HuH-7.5 (cell line): ENCODE measurements at places on chromosomes 6 and 20.
A peak's percentile ranks its signal among the peaks of the same experiment; 100 is the strongest.

DNA sequence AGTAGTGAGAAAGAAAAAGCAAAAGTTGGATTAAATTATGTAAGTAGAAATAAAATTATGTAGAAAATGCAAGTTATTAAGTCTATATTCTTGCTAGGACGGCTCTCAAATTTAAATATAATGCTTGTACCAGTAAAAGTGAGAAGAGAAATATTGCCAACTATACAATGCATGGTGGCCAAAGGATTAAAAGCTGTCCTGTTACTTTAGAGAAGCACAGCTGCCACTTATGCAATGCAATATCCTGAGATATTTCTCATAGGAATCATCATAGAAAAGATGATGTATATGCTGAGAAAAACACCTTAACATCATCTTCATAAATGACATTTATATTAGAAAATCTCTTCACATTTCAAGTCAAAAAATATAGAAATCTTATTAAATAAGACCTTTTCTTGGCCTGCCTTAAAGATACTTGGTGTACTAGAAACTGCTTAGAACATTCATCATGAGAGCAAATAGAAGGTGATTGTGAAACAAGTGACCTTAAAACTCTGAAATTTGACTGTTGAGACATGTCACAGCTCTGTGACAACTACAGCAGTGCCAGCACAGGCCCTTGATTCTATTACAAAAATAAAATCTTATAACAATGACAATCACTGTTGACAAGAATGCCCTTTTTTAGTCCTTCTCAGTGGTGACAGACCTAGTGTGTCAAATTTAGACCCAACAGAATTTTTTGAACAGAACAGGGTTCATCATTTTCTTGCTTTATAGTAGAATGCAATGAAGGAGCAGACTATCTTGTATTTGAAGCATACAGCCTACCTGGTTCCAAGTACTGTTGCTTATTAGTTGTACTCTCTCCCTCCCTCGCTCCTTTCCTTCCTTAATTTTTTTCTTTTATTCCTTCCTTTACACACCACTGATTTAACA, 173.1 kb downstream of the CLVS2 start:
- no peak for DNase-seq

DNA sequence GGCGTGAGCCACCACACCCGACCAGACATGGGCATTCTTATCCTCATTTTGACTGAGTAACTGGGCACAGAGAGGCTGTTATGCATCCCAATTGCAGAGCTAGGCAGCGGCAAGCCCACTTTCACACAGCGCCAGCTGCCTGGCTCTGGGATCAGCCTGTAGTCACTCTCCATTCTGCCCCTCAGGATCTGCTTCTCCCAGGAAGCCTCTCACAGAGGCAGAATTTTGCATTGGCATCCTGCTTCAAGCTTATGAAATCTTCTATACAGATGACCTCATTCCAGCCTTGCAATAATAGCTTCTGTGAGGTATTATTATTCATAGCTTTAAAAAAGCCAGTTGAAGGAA, 37.0 kb upstream of the IER3 start:
- DNase-seq: no peak

GRCh38 chr6:41347378-41348050, 12.1 kb downstream of the NCR2 start:
- DNase-seq: no peak

- DNase-seq: peak; percentile 88
Observed at GRCh38 chr20:63309261-63310071, 16.5 kb downstream of the COL20A1 start.

- DNase-seq: no peak
Observed at GRCh38 chr6:12271997-12272396, 18.2 kb upstream of the EDN1 start.

DNA sequence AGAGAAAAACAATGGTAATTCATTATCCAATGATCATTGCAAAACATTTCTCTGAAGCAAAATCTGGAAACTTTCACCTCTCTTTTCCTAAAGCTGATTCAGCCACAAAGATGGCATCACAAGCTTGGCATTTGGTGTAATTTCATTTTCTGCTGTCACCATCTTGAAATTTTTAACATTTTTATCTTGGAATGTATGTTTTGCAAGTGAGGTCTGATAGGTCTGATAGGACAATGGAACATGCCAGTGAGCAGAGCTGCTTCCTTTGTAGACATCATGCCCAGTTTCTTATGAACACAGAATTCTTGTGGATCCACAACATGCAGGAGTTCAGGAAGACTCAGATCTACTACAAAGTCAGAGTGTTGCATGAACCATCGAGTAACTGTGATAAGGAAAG, 969.6 kb downstream of the EYS start:
- no peak for DNase-seq
